ENCODE measurements at places on chromosomes 6 and 20. TPM values are rescaled to one million over a fixed set of nuclear protein-coding genes. Genes with fewer than 3 reads are reported as not detected.

Gene CST1
- total RNA-seq, result 1.9 TPM

Gene HLA-DOA
- 15.6 TPM for total RNA-seq

Gene NHLRC1
- 1.0 TPM for total RNA-seq

Gene SLC35D3
- total RNA-seq, result 0.57 TPM

Gene KCNK5
- total RNA-seq, result 31.8 TPM

Gene NKX2-4
- total RNA-seq, result 0.15 TPM

Gene LST1
- total RNA-seq, result not detected

Gene FOXQ1
- total RNA-seq, result 0.15 TPM

Gene AGER
- total RNA-seq, result 14.3 TPM

Gene FLRT3
- total RNA-seq, result 2.1 TPM

Gene OTOR
- not detected for total RNA-seq

Gene DTD1
- total RNA-seq, result 62.0 TPM

Gene STMND1
- not detected for total RNA-seq

Gene TBXT
- 0.31 TPM for total RNA-seq

Gene CYB5R4
- 17.5 TPM for total RNA-seq

Gene RPS10
- total RNA-seq, result 2,330 TPM

Gene GSTA3
- total RNA-seq, result not detected

Gene HRH3
- total RNA-seq, result 1.8 TPM

Gene CGA
- total RNA-seq, result not detected

Gene FAM209B
- total RNA-seq, result 0.92 TPM

Gene LAMA5
- 200 TPM for total RNA-seq

Gene SAPCD1
- total RNA-seq, result 3.2 TPM

Gene LPA
- 0.15 TPM for total RNA-seq

Gene DSE
- total RNA-seq, result 41.5 TPM

Gene SLC35A1
- 7.1 TPM for total RNA-seq

Gene PSORS1C2
- total RNA-seq, result 0.31 TPM

Gene RTN4IP1
- total RNA-seq, result 11.6 TPM

Gene CBLN4
- total RNA-seq, result not detected

Gene PREP
- 52.4 TPM for total RNA-seq

Gene FAM209A
- total RNA-seq, result not detected

Gene TUBB2B
- 320 TPM for total RNA-seq

Measured in H9 (cell line).